Cerebellar nuclear complex (tissue), 1 donor: ENCODE measurements at places on chromosomes 4 and X.

DNA sequence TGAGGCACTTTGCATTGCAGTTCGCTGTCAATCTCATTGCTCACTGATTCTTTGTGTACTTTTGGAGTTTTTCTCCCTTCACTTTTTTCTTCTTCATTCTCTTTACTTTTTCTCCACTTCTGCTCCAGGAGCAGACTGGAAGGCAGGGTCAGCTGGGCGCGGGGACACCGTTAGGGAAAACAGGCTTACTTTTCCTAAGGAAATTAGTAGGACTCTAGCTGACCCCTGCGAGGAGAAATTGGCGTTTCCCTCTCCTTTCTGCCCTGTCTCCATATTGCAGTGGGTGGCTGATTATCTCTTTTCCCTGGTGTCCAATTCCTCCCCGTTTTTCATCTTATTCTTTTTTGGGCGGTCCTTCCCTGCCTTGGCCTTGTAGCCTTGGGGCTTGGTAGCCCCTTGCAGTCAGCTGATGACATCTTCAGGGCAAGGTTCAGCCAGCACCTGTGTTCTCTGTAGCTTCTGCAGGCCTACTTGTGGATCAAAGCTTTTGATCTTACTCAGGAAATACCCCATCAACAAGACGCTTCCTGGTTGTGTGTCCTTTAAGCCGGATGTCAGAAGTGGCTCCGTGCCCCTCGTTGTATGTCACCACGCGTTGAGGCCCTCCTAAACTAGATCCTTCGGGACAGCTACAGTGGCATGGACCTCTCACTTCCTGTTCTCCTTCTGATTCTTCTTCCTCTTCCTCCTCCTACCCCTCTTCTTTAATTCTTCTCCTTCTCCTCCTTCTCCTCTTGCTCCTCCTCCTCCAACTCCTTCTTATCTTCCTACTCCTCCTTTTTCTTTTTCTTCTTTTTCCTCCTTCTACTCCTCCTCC lies 36.1 kb downstream of the NBDY start:
- no peak for DNase-seq

DNA sequence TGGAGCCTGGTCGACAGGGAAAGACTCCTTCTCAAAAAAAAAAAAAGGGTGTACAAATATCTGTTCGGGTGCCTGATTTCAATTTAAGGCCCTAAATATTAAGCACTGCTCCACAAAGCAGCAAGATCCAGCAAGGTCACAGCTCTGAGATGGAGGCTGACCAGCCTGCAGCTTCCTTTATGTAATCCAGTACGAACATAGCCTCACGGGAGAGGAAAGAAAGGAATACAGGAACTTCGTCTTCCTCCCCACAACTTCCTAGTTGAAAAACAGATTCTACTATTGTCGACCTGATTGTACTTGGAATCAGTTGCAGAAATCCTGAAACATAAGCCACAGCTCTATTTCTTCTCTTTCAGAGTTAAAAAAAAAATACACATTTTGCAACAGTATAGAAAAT lies 53.5 kb upstream of the TBC1D9 start:
- DNase-seq, result no peak

- DNase-seq, result no peak
Observed at GRCh38 chr4:16897991-16898827, at the start of gene LDB2. Gene LDB2 (minus strand): TSS chr4:16898645.

GRCh38 chrX:110568441-110568840 lies 209.8 kb downstream of the RTL9 start:
- no peak for DNase-seq

DNA sequence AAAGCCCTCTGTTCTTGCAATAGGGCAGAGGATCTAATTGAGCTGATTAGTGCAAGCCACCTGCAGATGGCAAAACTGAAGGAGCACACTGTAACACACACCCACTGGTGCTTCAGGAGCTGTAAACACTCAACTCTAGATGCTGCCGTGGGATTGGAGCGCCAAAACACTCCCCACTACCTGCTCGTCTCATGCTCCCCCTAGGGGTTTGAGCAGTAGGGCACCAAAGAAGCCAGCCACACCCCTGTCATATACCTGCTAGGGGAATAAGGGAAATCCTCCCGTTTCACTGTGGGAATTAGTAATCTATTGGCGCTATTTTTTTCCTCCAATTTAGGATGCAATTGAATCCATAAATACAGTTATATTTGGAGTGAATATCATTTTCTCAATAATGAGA lies 360.2 kb downstream of the GLUD2 start:
- DNase-seq, result no peak

GRCh38 chr4:102311912-102312311 lies 33.4 kb downstream of the SLC39A8 start:
- no peak for DNase-seq

GRCh38 chr4:15398001-15398400 lies 29.8 kb upstream of the C1QTNF7 start:
- DNase-seq, result no peak
